NCI-H2029 treated with DMSO at 0.1 percent for 48 hours (cell line): ENCODE measurements at places on chromosomes 3 and 15.

DNA sequence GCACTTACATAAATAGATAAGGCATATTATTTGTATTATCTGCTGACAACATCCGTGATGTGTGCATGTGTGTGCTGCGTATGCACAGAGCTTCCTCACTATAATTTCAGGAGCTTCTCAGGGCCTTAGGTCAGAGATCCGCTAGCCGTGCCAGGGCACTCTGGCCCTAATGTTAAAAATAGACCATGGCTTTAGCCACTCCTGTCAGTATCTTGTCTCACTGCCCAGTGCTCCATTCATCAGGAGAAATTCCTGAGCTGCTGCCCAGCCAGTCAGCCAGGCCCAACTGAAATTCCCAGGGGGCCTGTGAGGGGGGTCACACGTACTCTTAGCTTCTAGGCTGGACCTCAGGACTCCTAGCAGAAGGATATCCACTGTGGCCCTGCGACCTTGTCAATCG is 70.0 kb upstream of the ABHD2 start:
- DNase-seq = no peak

DNA sequence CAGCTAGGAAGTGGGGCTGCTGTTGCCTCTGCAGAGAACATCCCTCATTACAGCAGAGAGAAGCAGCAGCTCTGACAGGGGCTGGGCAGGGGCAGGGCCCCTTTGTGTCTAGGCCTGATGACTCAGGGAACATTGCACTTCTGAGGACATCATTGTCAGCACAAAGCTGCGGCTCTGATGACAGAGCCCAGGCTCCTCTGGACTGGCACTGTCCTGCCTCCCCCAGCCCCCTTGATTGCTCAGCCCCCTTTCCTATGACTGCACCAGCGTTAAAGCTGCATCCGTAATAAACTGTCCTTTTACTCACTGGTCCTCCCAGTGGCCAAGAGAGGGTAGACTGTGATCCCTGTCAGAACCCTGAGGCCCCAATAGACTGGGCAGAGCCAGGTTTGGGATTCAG is 18.3 kb downstream of the TRH start:
- DNase-seq = no peak

- DNase-seq = no peak
Observed at GRCh38 chr3:4476496-4476895, 9.4 kb upstream of the SUMF1 start.

- DNase-seq = no peak
Observed at GRCh38 chr15:89747708-89748682, 3.1 kb downstream of the MESP1 start.

GRCh38 chr3:140296796-140297352 is 361.9 kb downstream of the CLSTN2 start:
- DNase-seq = no peak

GRCh38 chr3:160381470-160381869 is 17.6 kb downstream of the IFT80 start:
- no peak for DNase-seq

DNA sequence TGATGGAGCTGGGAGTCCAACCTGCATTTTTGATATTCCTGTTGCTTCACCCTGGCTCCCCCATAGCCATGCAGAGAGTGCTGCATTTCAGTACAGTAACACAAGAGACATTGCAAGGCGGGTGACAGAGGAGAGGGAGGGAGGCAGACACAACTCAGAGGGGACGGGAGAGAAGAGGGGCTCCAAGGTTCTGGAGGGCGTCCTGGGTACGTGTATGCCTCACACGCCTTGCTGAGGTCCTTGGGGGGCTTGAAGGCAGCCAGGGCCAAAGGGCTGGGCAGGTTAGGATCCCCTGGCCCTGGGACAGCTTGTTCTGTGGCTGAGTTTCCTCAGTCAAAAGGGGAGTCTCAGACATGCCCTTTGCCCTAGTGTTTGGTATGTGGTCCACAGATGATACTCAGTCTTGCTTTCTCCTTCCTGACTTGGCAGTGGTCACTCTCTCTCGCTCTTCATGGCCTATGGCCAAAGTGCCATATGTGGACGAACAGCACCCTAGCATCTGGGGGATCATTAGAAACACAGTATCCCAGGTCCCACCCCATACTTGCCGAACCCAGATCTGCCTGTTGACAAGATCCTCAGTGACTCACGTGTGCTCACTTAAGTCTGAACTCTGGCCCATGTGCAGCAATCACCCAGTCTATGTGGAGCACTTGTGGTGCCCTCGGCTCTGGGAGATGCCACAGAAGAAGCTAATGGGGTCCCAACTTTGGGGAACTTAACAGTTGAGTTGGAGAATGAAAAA is 52.9 kb downstream of the FGD5 start:
- no peak for DNase-seq

DNA sequence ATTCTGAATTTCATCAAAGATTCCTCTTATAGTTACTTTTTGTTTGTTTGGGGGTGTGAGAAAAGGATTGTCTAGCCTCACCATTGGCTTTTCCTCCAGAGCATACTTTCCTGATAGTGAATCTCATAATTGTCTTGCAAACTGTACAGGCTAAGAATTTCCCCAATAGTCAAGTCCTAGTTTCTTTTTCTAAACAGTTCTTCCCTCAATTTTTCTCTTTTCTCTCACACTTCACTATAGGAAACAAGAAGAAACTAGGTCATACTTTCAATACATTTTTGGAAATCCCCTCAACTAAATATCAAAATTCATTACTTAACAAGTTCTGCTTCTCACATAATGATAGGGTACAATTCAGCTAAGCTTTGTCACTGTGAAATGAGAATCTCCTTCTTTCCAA is 241.9 kb downstream of the IL20RB start:
- no peak for DNase-seq

- DNase-seq = no peak
Observed at GRCh38 chr3:39170461-39170860, 17.1 kb upstream of the CSRNP1 start.

DNA sequence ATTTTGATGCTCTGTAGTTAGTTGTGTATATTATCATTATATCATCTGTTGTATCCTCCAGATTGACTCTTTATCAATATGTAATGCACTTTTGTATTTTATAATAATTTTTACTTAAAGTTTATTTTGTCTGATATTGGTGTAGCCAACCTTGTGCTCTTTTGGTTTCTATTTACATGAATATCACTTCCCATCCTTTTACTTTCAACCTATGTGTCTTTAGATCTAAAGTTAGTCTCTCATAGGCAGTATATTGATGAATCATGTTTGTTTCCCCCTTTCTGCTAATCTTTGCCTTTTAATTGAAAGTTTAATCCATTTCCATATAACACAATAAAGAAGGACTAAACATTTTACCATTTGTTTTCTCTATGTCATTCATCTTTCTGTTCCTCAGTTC is 28.1 kb upstream of the CD200R1L start:
- DNase-seq = no peak

DNA sequence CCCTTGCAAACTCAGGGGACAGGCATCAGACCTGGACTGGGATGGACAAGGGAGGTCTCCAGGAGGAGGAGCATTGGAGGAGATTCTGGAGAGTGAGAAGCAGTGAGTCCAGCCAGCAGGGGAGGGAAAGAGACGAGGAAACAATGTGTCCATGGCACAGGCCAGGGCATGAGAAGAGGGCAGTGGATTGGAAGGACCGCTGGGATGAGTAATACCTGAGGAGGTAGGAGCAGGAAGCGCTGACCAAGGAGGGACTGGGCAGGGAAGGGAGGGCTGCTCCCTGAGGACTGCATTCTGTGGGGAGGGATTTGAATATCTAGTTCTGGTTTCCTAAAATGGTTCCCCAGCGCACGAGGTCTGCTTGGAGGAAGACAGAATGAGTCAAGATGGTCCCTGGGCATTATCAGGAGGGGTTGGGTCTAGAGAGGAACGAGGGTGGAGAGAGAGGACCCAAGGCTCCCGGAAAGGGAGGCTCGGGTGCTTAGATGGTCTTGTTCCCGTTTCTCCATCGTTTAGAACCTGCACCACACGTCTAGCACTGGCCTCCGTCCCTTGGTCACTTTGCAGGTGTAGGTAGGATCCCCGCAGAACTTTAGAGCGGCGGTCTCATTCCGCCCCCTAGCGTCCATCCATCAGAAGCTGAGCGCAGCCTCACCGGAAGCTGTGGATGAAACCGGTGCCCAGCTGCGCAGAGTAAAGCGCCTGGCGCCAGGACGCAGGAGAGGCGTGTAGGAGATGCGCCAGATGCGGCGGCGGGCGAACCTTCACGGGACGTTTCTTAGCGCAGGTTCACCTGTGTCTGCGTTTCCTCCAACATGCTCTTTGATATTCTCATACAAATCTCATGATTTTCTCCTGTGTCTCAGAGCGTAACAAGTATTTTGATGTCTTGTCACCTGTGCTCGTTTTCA is 190.7 kb upstream of the NDN start:
- DNase-seq = peak; percentile 17

- DNase-seq = no peak
Observed at GRCh38 chr3:38238416-38239008, 27.1 kb upstream of the SLC22A13 start.

DNA sequence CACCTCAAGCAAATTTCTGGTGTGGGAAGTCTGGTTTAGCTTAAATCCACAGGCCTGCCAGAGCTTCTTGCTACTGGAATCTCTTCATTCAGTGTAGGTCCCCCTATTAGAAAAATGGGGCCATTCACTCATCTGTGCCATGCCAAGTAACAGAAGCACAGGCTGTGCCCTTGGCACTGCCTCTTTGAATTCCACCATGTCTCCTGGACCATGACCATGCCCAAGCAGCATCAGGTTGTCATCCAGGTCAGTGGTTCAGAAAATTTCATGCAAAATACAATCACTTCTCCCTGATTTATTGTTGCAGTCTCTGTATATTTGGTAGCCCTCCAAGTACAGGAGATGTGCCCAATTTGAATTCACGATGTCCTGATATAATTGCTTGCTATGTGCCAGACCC is 602.1 kb upstream of the ZNF385D start:
- no peak for DNase-seq

- no peak for DNase-seq
Observed at GRCh38 chr15:79219393-79220056, 63.0 kb upstream of the ANKRD34C start.

- no peak for DNase-seq
Observed at GRCh38 chr3:52973806-52974205, 72.1 kb downstream of the SFMBT1 start.

GRCh38 chr3:82475306-82475705 is 713.9 kb upstream of the GBE1 start:
- no peak for DNase-seq

DNA sequence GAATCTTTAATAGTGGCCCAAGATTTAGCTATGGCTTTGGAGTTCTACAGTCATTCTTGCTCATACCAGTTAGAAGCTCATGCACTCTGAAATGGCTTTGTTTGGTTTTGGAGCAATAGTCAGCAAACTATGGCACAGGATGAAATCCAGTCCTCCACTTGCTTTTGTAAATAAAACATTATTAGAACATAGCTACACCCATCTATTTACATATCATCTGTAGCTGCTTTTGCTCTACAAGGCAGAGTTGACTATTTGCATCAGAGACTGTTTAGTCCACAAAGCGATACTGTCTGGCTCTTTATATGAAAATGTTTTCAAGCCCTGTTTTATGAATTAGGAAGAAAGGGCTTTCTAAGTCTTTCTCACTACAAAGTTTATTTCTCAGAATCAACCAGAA is 716.9 kb downstream of the AGBL1 start:
- no peak for DNase-seq

DNA sequence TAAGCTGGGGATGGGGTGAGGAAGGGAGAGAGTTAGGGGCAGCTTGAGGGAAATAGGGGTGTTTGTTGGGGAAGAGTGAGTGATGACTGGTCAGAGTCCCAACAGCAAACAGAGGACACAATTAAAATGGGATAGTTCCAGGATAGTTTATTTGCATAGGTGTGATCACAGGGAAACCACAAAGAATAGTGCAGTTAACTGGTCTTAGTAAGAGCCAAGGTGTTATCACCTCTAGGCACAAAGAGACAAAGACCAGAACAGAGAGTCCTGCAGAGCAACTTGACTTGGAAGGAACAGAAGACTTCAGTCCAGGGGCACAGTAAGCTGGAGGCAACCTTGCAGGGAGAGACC is 42.1 kb upstream of the DLG1 start:
- no peak for DNase-seq

DNA sequence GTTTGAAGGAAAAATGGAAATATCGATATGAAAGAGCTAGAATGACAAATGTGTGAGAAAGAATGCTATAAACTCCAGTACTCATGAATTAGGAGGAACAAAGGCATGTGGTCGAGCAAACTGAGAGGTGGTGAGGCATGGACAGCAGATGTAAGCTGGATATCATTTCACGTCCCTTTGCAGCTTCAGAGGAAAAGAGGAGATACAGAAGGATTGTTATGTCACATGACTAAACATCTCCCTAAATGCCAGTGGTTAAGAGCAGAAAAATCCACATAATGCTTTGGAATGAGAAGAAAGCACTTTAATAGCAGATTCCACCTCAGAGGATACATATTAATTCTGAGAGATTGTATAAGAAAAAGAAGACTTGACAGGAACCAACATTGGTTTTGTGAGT is 248.7 kb downstream of the ZIC4 start:
- no peak for DNase-seq

- DNase-seq = no peak
Observed at GRCh38 chr15:75713338-75713895, 769 bp upstream of the CSPG4 start.

- DNase-seq = peak; percentile 61
Observed at GRCh38 chr3:160707187-160707794, 30.3 kb downstream of the ARL14 start.

- no peak for DNase-seq
Observed at GRCh38 chr15:30962659-30963058, 28.8 kb downstream of the MTMR10 start.

- no peak for DNase-seq
Observed at GRCh38 chr3:148953094-148953493, 38.2 kb upstream of the GYG1 start.

GRCh38 chr3:94414418-94414817 is 351.6 kb downstream of the NSUN3 start:
- no peak for DNase-seq

GRCh38 chr3:52845157-52845556 is 10.3 kb upstream of the MUSTN1 start:
- no peak for DNase-seq

GRCh38 chr3:185995352-185995751 is 57.5 kb upstream of the TRA2B start:
- DNase-seq = no peak

- no peak for DNase-seq
Observed at GRCh38 chr3:60743631-60744164, 507.6 kb downstream of the FHIT start.

- no peak for DNase-seq
Observed at GRCh38 chr3:37864904-37865303, 3.2 kb downstream of the CTDSPL start.
